Activated CD8-positive, alpha-beta memory T cell treated with anti-CD3 and anti-CD28 coated beads for 1 hour (primary cell): ENCODE measurements at places on chromosomes 6 and 20.

- DNase-seq, result no peak
Observed at GRCh38 chr6:22442826-22443225, 126.5 kb upstream of the HDGFL1 start.

DNA sequence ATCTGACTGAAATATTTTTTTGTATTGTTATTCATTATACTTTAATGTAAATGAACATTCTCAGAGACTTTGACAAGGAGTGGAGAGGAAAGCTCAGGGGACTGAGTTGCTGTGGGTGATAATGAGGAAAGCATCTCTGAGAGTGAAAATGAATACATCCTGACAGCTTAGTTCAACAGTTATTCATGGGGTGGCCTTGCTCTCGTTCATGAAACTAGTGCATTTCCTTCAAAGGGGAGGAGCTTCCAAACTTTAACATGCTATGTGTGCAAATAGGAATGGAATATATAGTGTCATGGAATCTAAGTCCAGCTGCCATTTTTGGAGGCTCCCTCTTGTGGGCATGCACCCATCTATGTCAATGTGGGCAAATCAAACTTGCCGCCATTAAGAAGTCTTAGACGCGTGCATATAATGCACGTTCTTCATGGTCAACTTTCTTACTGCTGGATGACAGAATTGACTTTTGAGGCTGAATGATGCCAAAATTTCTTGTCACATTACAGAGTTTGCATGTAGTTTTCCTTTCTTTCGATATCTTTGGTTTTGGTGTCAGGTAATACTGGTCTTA is 124.3 kb upstream of the TMEM170B start:
- no peak for DNase-seq

DNA sequence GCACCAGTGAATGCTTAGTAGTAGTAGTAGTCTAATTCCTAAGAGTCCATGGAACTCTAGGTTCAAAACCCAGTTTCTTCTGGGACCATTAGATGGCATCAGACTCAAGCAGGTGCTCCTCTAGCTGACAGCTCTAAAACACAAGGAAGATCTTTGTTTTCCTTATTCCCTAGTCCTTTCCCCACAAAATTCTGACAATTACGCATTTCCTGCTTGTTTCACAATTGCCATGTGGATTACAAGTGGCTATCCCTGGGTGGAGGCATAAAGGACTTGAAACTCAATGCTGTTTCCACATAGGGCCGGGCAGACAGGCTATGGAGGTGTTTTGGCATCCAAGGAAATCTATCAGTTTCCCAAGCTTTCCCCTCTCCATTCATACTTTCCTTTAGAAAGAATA is 9.2 kb upstream of the HLA-DOB start:
- DNase-seq, result no peak

GRCh38 chr6:47026679-47027078 is 15.5 kb downstream of the ADGRF1 start:
- DNase-seq, result no peak

GRCh38 chr6:22886650-22887581 is 317.6 kb downstream of the HDGFL1 start:
- no peak for DNase-seq

GRCh38 chr6:166166314-166167257 is 1.1 kb downstream of the TBXT start:
- DNase-seq, result no peak

GRCh38 chr6:113847447-113847846 is 9.7 kb upstream of the MARCKS start:
- DNase-seq, result no peak

- DNase-seq, result peak; percentile 21
Observed at GRCh38 chr20:438571-439469, 23.5 kb downstream of the TBC1D20 start.

GRCh38 chr20:40571639-40572038 is 117.4 kb downstream of the MAFB start:
- no peak for DNase-seq

DNA sequence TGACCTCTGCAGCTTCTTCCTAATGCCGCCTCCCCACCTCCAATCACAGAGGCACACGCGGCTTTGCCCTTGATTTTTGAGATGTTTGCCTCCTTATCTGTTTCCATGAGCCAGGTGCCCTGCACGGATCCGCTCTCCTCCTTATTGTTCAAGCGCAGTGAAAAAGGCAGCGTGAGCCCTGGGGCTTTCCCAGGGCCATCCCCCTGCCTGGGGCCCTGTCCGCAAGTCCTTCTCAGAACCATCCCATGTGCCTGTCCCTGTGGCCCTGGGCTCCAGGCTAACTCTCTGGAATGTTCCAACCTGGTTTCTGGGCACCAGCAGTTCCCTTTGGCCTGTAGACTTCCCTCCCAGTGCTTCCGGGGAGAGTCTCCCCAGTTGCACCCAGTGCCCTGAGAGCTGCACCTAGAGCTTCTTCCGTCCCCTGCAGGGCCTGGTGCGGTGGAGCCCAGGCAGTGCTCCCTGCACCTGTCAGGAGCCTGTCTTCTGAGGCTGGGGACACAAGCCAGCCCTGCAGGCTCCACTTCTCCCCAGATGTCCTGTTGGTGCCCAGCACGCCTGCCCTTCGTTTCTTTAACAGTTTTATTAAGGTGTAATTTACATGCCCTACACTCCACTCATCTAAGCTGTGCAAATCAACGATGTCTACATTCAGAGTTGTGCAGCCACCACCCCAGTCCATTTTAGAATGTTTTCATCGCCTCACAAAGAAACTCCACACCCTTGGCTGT is 330.3 kb downstream of the CDH4 start:
- DNase-seq, result no peak

DNA sequence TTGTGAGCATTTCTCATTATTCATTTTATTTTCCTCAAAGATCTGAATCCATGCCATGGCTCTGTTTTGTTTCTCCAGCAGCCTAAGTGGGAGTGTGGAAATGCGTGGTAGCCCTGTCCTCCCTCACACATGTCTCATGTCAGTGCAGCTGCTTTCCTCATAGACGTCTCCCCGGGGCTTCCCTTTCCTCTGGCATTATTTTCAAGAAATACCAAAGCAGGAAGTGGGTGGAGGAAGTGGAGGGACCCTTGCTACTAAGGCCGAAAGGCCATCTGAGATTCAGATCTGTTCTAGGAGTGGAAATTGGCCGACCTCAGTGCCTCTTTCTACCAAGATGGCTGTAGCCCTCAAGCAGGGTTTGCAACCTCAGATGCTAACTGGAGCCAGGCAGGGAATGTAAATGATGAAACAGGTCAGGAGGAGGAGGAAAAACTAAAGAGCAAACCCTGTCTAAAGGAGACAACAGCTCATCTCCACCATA is 420.9 kb upstream of the PLCB4 start:
- no peak for DNase-seq
